Daoy (cell line): ENCODE measurements at places on chromosomes 6 and 20. TPM values are rescaled to one million over a fixed set of nuclear protein-coding genes. Genes with fewer than 3 reads are reported as not detected.

GRCh38 chr6:43977404-43978111 is 149.7 kb downstream of the MRPL14 start:
- peak; percentile 37 for DNase-seq

DNA sequence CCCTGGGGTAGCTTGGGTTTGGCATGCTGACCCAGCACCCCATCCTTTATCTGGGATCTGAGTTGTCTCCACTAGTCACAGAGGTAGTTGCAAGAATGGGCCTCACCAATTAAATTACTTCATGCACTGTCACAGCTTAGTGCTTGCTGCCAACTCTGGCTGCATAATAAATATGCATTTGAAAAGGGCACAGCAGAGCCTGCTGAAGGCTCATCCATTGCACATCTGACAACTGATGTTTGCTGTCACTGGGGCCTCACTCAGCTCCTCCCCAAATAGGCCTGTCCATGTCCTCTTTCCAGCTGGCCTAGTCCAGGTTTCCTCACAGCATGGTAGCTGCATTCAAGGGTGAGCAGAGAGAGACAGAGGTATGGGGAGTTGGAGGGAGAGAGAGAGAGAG is 13.3 kb upstream of the NXT1 start:
- no peak for DNase-seq

DNA sequence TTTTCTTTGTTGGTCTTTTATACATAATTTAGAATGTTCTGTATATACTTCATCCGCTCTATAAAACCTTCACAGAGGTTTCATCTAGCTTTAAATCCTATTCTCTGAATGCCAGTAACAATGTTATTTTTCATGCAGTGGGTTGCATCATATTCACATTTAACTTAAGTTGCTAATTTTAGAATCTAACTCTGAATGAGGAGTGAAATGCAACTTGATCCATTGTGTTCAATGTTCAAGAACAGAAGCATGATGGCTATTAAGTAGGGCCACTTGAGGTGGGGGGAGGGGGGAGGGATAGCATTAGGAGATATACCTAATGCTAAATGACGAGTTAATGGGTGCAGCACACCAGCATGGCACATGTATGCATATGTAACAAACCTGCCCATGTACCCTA is 224.5 kb downstream of the NKAIN2 start:
- no peak for DNase-seq

DNA sequence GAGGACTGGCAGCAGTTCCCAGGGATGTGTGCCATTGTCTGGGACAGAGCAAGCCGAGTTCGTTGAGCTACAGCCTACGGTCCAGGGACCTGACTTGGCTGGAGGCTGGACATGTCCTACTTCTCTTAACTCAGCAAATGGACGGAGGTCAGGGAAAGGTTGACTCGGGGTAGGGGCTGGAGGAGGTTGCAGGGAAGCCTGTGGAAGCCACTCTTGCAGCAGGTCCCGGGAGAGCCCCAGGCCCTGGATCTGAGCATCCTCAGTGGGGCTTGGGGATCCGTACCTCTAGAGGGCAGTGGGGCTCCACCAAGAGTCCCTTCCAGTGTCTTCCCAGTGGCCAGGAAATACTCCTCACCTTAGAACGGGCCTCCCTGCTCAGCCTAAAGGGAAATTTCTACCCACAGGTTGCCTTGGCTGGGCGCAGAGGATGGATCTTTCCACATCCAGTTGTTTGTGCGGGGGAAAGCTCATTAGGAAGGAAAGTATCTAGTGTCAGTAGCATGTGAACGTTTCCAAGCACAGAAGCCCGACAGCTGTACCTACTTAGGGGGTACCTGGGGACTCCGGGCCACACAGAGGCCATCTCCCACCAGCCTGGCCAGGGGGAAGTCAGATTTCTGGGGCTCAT is 170.2 kb downstream of the NFATC2 start:
- peak; percentile 81 for DNase-seq

DNA sequence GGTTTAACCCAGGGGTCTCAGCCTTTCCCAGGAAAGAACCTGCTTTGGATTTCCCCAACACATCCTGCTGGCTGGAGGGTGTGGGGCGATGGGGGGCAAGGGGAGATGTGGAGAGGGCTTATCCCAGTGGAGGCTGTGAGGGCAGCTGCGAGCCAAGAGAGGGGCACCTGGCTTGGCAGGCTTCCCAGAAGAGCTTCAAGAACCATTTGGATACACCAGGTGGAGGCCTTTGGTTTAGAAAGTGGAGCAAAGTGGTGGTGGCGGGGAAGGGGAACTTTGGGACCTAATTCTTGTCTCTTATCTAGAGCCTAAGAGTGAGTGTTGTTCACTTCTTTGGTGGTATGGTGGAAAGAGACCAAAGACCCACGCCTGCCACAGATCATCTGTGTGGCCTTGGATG is 12.4 kb downstream of the CD40 start:
- DNase-seq, result no peak

DNA sequence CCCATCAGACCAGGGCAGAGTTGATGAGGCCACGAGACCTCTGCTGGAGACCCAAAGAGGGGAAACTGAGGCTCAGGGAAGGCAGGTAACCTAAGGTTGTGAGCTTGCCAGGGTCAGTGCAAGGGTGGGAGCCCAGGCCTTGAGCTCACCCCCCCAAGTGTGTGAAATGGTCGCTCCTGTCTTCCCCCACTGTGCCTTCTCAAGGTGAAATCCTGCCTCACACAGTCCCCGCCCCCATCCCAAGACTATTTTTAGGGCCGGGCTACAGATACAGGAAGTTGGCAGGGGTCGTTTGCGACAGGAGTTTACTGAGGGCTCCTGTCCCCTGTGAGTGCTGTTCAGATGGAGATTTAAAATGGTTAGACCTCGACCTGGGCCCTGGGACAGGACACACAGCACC is 18.7 kb upstream of the GATA5 start:
- no peak for DNase-seq

DNA sequence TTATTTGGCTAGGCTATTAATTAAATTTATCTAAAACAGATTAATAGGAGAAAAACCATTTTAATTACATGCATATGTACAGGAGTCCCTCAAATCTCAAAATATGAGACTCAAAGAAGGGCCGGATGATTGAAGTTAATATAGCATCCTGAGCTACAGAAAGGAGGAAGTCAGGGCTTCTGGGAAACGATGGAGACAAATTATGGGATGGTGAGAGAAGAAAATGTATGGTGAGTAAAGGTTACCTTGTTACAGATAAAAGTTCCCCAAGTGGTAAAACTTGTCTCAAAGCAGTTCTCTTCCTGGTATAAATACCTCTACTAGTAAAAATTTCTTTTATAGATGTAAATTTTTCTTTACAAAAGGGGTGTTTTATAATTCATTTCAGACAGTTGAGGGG is 15.9 kb upstream of the BTN1A1 start:
- DNase-seq, result no peak

- no peak for DNase-seq
These were observed 7.5 kb upstream of the FOXP4 start for GRCh38 chr6:41538556-41539182.

GRCh38 chr20:21315138-21315537 is 12.0 kb downstream of the XRN2 start:
- DNase-seq, result peak; percentile 61

DNA sequence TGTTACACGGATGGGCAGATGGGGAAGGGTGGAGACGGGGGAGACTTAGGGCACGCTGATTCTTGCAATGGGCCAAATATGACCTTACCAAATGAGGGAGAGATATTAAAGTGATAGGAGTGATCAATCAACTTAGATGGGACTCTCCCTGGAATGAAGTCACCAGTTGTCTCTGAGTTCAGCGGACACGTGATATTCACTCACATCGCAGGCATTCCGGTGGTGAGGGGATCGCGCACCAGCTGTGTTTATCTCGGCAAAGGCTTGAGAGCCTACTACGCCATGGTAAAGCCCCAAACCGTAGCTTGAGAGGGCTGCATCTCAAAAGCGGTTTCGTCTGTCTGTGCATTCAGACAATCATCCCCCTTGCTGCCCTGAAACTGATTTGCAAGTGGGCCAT is 5.5 kb downstream of the BMP7 start:
- DNase-seq, result peak; percentile 52

- DNase-seq, result no peak
These were observed 107.2 kb upstream of the SIRPA start for GRCh38 chr20:1788044-1788443.

DNA sequence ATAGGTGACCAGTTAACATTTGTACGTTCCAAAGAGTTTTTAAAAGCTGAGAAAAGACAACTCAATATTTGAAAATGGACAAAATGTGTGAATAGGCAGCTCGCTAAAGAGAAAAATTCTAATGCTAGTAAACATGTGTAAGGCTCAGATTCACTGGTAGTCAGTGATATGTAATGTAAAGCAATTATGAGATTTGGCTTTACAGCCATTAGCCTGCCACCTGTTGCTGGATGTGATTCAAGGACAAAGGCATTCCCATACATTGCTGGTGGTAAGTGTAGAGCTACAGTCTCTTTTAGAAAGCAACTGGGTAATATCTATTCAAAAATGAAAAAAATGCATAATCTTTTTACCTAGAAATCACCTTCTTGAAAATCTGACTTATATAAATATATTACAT is 114.3 kb downstream of the COL19A1 start:
- no peak for DNase-seq

GRCh38 chr6:12315292-12316081 is 25.3 kb downstream of the EDN1 start:
- DNase-seq, result no peak

DNA sequence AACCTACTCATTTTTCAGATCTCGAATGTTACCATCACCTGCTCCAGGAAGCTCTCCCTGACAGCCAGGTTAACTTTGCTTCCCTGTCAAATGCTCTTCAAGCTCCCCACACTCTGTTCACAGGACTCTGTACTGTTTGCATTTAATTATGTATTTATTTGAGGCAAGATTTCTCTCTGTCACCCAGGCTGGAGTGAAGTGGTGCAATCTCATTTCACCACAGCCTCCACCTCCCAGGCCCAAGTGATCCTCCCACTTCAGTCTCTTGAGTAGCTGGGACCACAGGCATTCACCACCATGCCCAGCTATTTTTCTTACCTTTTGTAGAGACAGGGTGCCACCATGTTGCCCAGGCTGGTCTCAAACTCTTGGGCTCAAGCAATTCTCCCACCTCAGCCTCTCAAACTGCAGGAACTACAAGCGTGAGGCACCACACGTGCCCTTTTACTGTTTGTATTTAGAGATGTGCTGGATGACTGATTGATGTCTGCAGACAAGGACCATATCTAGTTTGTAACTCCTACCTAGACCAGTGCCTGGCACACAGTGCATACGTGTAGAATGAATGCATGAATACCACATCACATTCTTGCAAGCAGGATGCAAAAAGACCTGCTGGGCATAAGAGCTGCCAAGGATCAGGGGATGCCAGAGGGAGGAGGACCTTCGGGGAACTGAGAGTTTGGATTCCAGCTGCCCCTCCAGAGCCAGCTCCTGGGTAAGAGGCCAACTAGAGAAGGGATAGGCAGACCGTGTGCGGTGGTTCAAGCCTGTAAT is 15.6 kb upstream of the CBFA2T2 start:
- DNase-seq, result no peak

DNA sequence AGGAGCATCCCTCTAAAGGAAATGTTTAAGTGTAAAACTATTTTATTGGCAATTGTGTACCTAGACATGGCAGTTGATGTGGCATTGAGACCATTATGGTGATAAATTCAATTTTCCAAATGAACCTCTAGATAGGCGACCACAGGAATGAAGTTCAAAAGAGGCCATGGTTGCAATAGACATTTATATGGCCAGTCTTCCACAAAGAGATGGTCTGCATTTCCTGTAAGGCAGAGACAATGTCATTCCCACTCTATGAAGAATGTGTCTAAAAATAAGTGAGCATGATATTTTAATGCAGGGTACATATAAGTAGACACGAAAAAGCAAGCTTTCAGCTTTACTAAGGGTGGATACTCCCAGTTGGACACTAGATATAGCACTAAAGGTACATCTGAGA is 40.9 kb downstream of the THEMIS start:
- DNase-seq, result no peak

DNA sequence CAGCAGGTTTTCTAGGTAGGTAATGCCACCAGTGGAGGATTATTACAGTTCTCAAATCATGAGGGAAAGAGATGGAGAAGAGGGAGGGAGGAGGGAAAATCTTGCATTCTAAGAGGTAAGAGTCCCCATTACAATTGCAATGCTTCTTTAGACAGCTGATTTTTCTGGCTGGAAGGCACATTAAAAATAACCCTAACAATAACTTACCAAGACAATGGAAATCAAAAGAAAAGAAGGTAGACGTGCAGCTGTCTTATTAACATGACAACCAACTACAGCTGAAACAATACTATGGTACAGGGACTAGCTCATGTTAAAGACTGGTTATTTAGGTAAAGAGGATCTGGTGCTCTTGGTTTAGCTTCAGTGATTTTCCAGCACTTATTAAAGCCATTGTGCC is 24.6 kb downstream of the MCUR1 start:
- no peak for DNase-seq

GRCh38 chr20:48538856-48539255 is 288.9 kb downstream of the PREX1 start:
- no peak for DNase-seq

DNA sequence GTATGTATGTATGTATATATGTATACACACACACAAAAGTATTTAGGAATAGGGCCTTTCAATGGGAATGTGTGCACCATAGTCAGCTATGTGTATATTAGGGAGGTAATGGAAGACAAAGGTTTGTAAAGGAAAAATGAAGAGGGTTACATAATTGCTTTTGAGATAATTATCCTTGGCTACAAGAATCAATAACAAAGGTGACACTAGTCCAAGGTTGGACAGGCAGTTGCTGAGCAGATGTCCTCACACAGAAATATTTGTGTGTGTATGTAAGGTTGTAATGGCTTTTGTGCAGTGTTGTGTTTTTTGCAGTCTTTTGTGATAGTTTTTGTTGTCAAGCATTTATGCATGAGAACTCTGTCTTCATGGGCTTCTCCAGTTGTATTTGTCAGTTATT is 157.9 kb upstream of the MARCKS start:
- no peak for DNase-seq

DNA sequence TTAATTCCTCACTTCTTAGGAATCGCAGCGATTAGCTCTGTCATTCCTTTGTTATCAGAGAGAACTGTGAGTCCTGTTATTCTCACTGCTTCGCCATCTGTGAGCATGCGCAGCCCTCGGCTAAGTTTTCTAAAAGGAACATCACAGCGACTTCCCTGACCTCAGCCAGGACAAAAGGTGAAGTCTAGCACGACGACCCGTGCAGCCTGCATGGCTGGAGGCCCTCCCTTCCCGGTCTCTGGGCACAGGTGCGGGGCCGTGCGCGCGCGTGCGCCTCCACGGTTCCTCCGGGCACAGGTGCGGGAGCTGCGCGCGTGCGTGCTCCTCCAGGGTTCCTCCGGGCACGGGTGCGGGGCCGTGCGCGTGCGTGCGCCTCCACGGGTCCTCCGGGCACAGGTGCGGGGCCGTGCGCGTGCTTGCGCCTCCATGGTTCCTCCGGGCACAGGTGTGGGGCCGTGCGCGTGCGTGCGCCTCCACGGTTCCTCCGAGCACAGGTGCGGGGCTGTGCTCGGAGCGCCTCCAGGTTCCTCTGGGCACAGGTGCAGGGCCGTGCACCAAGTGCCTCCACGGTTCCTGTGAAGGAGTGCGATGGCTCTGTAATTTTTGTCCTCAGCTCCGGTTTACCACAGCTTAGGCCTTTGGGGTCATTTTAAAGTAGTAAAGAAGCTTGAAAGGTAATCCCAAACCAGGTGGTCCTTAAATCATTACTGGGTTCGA is 212.3 kb downstream of the ERMARD start:
- peak; percentile 7 for DNase-seq

GRCh38 chr6:45984788-45985425 is 30.8 kb downstream of the CLIC5 start:
- no peak for DNase-seq

The NAA20 gene
- 64.5 and 72.8 TPM in 2 replicates for total RNA-seq

The INSM1 gene
- not detected in 2 replicates for total RNA-seq

The TAB2 gene
- 29.2 and 31.5 TPM in 2 replicates for total RNA-seq

The GHRH gene
- total RNA-seq, result not detected in 2 replicates

The SYNDIG1 gene
- total RNA-seq, result 0.80 and 0.91 TPM in 2 replicates

The DEFB132 gene
- total RNA-seq, result not detected in 2 replicates

The PTCHD4 gene
- total RNA-seq, result not detected in 2 replicates

The ROMO1 gene
- 435 and 443 TPM in 2 replicates for total RNA-seq

The MAS1 gene
- total RNA-seq, result not detected in 2 replicates
